Vagina (tissue), 2 donors: ENCODE measurements at places on chromosomes 7 and 10.

DNA sequence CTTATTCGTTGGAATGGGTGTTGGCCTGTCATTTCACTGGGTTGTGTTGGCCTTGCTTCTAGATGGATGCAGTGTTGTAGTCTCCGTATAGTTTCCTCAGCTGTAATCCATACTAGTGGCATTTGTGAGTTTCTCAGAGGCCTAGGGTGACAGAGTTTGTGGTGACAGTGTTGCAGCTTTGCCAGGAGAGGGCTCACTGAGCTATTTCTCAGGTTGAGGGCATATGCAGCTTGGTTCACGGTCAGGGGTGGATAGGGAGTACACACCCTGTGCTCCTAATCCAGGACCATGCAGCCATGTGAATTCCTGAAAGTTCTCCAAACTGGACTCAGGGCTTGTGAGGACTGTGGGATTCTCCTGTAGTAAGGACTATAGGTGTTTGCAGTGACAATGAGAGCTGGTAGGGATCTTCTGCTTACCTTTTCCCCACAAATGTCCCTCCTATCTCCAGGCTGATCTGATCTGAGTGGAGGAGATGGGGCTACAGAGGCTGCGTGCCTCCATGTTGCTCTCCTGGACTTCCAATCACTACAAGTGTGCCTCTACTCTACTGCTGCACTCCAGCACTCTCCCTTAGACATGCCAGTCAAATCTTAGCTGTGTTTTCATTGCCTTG is 229.0 kb downstream of the STK31 start:
- DNase-seq, result no peak

GRCh38 chr10:73838827-73839226 is 27.4 kb upstream of the NDST2 start:
- DNase-seq, result no peak

GRCh38 chr7:138738551-138739335 is 37.6 kb upstream of the SVOPL start:
- DNase-seq, result no peak

GRCh38 chr10:88915781-88916180 is 35.7 kb downstream of the STAMBPL1 start:
- DNase-seq, result no peak

DNA sequence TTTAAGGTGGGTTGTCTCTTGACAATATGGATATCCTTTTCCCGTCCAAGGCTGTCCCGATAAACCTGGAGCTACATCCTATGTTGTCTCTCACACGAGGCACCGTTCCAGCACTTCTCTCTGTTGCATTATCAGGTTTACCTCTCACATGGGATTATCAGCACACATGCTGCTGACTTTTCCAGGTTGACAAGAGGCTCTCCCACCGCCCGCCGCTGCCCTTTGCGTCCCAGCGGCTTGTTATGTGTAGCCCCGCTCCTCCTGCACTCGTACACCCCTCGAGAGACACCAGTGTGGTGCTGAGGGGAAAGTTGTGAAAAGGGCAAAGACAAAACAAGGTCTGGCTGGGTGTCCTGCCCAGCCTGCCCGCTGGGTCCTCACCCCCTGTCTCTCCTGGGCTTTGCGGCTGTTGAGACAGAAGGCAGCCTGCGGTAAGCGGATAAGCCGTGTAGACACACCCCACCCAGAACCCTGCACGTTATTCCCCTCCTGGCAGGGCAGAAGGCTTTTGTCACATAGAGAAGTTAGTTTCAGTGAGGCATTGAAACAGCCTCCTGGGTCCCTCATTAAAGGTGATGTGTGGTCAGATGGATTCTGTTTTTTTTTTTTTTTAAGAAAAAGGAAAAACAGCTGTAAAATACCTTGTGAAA is 38.7 kb downstream of the UBE3C start:
- DNase-seq, result no peak

DNA sequence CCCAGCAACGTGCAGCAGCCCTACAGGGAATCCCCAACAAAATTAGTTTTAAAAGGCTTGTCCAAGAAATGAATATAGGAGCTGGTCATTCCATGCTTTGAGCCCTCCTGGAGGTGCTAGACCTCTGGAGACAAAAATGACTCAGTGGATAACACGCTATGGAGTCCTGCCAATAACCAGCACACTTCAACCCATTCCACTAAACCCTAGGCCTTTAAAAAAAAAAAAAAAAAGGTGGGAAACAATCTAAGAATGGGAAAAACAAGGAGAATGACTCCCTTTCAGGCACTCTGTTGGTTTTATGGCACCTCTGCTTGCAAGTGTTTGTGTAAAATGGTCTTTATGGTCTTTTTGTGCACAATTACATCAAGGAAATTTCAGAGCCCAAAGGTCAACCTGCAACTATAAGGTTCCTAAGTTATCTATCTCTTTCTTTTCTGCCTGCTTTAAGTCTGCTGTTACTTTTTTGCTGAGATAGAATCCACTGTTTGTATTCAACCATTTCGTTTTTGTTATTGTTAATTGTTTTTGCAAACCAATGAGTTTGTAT is 21.3 kb downstream of the AVL9 start:
- DNase-seq, result no peak

DNA sequence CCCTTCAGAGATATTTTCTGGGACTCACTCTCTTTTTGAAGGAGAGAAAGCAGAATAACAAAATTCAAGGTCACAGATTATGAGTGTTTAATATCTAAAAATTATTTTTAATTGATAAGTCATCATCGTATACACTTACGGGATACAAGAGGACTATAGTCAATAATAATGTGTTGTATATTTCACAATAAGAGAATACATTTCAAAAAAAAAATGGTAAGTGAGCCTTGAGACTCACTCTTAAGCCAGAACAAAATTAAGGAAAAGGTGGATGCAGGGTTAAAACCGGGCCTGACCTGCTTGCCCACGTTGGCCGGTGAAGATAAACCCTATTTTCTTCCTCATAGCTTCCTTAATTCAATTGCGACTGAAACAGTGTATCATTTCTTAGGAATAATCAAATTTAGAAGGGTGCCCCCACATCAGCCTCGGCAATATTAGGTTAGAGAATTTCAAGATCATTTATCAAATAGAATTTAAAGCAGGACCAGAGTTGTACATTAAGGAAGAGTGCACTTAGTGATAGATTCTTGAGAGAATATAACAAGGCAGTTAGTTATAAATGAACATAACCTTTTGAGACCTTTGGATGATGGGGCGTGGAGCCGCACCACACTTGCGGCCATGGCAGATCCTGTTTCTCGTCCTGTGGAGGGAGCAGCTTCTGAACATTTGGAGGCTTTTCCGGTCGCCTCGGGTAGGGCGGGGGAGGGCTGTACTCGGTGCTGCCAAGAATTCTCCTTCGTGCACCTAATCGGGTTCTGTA is 321.8 kb downstream of the PAXIP1 start:
- DNase-seq, result no peak

DNA sequence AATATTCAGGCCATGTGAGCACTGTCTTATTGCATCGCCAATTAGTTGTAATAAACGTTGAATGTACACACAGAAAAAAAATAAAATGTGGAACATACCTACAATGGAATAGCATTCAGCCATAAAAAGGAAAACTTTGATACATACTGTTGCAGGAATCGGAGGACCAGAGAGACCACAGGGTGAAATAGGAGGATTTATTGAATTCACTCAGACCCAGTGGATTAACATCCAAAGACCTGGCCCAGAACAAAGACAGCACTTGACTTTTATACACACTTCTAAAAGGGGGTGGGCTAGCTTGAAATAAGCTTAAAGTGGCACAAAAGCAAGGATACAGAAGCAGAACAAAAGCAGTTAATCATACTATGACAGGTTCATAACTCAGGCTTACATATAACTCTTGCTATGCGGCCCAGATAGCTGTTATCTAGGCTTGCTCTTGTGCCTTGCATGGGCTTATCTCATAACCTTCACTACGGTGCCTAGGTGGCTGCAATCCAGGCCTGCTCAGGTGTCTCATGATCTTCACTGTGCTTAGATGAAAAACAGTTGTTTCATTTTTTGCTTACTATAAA is 292.2 kb upstream of the TAC1 start:
- DNase-seq, result no peak

GRCh38 chr7:50941525-50941924 is 158.8 kb upstream of the GRB10 start:
- DNase-seq, result no peak
